ENCODE measurements at places on chromosomes 7 and 10.

DNA sequence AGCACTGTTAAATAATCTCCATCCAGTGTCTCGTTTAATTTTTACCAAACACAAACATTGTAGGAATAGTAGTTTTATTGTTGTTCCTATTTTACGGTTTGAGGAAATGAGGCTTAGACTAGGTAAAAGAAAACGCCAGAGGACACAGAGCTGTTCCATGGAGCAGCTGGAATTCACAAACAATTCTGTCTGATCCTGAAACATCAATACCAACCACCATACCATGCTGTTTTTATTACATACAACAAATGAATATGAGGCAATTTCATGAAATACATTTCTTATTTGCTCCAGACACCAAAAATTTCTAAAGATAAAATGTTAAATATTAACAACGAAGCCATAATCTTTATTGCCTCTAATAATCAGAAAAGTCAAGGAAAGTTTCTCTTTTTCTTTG lies 9.4 kb downstream of the MALRD1 start:
- DNase-seq: no peak

- no peak for DNase-seq
Measured at GRCh38 chr7:125278318-125278717, 348.7 kb upstream of the POT1 start.

DNA sequence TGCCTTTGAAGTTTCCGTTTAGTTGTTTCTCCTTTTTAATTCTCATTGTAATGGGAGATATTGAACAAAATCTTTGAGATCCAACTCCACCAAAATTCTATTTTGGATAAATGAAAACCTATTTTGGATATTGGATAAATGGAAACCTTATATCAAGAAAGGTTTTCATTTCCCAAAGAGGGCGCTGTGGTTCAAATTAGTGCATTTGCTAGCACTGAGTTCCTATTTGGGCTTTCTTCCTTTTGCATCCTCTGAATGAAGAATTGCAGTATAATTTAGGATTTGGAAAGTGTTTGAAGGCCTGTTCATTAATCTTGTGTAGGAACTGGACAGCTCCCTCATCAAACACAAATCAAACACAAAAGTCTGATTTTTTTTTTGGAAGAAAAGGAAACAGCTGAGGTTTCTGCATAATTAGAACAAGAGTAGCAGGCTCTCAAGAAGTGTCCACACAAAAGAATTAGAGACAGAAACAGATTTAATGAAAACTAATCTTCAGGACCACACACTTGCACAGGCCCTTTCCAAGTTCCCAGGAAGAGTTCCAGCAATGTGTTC lies 80.8 kb upstream of the KLF14 start:
- no peak for DNase-seq

GRCh38 chr10:103855852-103856796 lies 748 bp upstream of the SH3PXD2A start:
- DNase-seq: no peak

- DNase-seq: no peak
Measured at GRCh38 chr10:115051216-115051615, 41.9 kb upstream of the ATRNL1 start.

GRCh38 chr7:153433223-153433622 lies 619.0 kb upstream of the DPP6 start:
- no peak for DNase-seq

- no peak for DNase-seq
Measured at GRCh38 chr10:93417266-93417665, 64.9 kb downstream of the MYOF start.

GRCh38 chr10:8037941-8038894 lies 16.3 kb upstream of the GATA3 start:
- DNase-seq: no peak

DNA sequence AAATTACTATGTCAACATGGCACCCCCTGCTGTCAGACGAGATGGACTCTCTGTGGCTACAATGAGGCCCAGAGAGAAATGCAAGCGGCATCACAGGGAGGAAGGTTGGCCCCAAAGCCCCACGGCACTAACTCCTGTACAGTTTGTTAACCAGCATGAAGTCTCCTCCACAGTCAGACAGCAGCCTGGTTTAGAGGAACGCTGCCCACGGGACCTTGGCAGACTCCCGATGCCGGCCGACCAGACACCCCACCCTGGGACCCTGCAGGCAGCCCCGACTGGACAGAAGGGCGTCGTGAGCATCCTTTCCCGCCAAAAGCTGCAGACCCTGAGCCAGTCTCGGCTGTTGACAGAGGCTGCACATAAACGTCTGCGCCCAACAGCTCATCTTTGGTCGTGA lies 158.8 kb downstream of the DIP2C start:
- no peak for DNase-seq

DNA sequence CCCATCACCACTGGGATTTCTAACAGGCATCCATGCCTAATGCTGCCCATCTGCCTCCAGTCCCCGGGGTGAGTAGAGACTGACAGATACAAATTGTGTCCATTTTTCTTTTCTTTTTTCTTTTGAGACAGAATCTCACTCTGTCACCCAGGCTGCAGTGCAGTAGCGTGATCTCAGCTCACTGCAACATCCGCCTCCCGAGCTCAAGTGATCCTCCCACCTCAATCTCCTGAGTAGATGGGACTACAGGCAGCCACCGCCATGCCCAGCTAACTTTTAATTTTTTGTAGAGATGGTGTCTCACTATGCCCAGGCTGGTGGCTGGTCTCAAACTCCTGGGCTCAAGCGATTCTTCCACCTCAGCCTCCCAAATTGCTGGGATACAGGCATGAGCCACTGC lies 7.6 kb upstream of the CPN1 start:
- no peak for DNase-seq

DNA sequence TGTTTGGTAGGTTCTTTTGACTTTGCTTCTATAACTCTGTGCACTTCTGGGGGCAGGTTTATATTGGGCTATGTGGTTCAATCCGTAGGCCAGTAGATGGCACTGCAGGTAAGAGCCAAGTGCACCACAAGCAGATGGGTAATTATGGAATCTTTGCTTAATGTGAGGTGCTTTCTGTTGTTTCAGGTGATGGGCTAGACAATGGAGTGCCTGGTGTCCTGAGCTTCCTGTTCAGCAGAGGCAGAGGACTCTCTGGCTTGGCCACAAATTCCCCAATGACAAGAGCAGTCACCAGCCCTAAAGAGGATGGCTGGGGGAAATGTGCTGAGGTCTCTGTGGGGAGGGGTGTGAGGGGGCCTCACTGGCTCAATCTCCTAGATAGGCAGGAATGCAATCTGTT lies 455.0 kb downstream of the CCSER2 start:
- no peak for DNase-seq

DNA sequence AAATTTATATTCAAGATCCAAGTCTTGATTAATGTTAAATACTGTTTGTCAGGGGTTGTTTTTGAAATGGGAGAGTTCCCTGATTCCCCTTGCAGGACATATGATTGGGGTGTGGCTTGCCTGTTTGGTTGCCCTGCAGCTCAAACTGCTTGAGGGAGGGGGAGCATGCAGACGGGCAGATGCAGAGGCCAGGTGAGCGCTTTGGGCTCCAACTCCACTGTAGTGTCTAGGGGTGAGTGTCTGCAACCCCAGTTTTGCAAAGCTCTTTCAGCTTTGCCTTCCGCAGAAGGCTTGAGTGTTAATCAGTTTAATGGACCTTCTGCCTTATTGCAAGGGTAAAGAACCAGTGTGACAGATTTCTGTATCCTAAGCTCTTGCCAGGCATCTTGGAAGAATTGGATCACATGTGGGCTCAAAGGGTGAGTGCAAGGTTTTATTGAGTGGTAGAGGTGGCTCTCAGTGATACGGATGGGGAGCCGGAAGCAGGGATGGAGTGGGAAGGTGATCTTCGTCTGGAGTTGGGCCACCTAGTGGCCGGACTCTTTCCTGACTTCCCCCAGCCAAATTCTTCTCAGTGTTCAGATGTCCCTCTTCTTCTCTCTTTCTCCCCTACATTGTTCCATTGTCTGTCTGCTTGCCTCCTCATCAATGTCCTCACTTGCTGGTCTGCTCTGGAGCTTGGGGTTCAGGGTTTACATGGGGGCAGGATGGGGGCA lies 479.7 kb downstream of the ATRNL1 start:
- DNase-seq: no peak

DNA sequence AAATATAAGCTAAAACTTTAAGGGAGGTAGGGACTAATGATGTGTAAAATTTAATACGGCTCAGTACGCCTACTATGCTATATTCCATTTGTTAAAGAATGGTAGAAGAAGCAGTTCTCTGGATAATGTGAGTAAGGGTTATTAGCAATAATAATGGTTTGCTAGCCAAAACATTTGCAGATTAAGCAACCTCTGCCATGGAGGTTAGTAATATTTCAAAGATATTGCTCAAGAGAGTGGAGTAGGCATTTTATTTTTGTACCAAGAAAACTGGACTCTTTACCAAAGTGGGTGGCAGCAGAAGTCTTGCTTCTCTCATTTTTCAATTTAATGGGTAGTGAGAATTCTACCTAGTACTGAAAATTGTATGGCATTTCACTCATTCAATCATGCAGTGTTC lies 158.9 kb upstream of the TMEM106B start:
- no peak for DNase-seq

- DNase-seq: no peak
Measured at GRCh38 chr7:30662431-30662939, 19.8 kb downstream of the CRHR2 start.

- DNase-seq: no peak
Measured at GRCh38 chr10:79068203-79068561, 584 bp upstream of the ZMIZ1 start.

DNA sequence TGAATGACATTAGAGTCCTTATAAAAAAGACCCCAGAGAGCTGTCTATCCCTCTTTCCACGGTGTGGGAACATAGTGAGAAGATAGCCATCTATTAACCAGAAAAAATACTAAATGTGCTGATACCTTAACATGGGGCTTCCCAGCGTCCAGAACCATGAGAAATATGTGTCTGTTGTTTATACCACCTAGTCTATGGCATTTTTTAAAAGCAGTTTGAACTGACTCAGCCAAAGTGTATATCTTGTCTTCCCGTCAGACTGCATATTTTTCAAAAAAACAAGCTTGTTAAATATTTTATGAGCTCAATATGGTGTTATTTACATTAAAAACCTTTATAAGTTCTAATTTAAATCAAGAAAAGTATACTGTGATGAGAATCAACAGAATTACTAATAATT lies 255.3 kb downstream of the HGF start:
- DNase-seq: no peak

GRCh38 chr10:34219753-34220548 lies 595.1 kb downstream of the PARD3 start:
- DNase-seq: no peak

DNA sequence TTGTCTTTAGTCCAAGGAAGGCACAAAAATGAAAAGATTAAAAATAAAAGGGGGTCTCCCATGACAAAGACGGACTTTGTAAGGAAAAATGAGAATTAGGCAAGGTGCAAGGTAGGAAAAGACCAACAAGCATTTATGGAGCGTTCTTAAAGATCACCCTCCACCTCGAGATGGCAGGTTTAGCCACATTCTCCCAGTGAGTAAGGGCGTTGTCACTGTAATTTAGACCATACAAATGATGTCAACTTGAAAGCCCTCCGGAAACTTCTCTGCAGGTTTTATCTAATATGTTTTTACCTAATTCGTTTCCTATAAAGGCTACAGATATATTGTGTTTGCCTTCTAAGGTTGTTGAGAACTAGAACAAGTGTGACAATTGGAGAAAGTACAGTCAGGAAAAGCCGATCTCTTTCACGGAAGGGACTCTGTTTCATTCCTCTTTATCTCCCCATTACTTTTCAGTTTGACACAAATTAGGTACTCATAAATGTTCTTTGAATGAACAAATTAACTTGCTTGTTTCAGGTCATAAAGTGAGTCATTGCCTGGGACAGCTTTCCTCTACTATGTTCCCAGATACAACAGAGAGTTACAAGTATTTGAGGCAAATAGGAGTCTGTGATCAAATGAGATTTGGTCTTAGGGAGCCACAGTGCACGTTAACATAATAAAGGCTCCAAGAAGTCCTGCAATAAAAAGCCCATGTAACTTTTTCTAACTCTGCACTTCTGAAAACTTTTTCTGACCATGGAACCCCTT lies 102.6 kb upstream of the HABP2 start:
- no peak for DNase-seq

DNA sequence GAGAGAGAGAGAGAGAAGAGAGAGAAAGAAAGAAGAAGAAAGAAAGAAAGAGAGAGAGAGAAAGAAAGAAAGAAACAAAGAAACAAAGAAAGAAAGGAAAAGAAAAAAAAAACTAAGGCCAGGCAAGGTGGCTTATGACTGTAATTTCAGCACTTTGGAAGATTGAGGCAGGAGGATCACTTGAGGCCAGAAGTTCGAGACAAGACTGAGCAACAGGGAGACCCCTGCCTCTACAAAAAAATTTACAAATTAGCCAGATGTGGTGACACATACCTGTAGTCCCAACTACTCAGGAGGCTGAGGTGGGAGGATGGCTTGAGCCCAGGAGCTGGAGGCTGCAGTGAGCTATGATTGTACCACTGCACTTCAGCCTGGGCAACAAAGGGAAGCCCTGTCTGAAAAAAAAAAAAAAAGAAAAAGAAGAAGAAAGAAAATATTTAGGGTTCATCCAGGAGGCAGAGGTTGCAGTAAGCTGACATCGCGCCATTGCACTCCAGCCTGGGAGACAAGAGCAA lies 2.8 kb downstream of the SERPINE1 start:
- no peak for DNase-seq

DNA sequence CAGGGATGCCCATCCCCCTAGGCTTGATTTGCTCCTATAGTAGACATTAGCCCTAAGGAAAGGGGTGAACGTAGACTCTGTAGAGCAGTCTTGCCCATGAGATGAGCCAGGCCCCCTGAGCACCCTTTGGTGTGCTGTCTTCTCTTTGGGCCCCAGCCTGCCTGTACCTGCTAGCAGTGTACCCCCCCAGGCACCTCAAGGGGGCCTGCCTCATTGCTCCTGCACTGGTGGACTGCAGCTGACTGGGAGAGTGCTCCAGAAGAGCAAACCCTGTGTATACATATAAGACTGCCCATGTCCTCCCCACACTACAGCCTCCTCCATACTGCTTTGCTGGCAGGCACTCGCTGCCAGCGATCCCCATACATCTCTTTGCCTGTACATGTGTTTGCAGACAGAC lies 206.7 kb downstream of the PCDH15 start:
- DNase-seq: no peak

- DNase-seq: no peak
Measured at GRCh38 chr7:106418094-106418493, 133.3 kb upstream of the NAMPT start.

All from stimulated activated CD8-positive, alpha-beta memory T cell treated with anti-CD3 and anti-CD28 coated beads, Interleukin-15, amount 100 ng/mL, for 48 hours (primary cell).